ENCODE measurements at places on chromosomes 12 and 14.

DNA sequence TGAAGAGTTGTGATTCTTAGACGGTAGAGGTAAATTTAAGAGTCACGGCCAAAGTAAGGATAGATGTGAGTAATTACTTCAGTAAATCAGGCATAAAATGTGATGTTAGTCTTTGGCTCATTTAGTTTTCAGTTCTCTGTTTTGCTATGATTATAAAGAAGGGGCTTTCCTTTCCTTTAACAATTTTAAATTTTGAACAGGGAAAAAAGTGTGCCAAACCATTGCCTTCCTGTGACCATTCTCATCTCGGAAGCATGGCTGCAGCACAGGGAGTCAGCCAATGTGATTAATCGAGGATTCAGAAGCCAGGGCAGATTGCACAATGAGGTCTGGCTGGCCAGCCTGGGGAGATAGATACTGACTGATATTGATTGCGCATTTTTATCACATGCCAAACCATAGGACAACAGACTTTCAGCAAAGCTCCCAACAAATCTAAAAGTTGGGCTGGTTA lies 480.2 kb upstream of the PRICKLE1 start:
- no peak for DNase-seq

- DNase-seq = no peak
Observed at GRCh38 chr12:98639491-98639890, 5.1 kb downstream of the IKBIP start.

- no peak for DNase-seq
Observed at GRCh38 chr12:128455851-128456250, 188.9 kb downstream of the TMEM132C start.

GRCh38 chr12:24661657-24662096 lies 287.2 kb downstream of the BCAT1 start:
- DNase-seq = no peak

DNA sequence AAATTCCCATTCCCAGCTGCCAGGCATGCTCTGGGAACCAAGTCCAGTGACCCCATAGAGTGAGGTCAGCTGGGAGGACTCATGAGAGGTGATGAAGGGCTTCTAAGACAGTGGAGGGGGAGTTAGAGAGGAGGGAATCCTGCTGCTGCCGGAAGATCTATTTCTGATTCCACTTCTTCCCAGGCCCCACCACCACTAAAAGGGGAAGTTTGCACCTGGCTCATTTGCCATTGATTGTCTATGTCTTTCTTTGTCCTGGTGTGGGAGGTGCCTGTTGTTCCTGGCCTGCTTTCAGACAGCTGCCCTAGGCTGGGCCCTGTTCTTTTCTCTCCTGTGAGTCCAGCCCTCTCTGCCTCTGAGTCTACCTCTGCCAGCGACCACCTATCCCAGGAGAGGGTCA lies 3.0 kb upstream of the KRT6A start:
- DNase-seq = no peak

- DNase-seq = no peak
Observed at GRCh38 chr12:62190689-62191490, 69.3 kb upstream of the USP15 start.
